ENCODE measurements at places on chromosomes 7 and 10.

DNA sequence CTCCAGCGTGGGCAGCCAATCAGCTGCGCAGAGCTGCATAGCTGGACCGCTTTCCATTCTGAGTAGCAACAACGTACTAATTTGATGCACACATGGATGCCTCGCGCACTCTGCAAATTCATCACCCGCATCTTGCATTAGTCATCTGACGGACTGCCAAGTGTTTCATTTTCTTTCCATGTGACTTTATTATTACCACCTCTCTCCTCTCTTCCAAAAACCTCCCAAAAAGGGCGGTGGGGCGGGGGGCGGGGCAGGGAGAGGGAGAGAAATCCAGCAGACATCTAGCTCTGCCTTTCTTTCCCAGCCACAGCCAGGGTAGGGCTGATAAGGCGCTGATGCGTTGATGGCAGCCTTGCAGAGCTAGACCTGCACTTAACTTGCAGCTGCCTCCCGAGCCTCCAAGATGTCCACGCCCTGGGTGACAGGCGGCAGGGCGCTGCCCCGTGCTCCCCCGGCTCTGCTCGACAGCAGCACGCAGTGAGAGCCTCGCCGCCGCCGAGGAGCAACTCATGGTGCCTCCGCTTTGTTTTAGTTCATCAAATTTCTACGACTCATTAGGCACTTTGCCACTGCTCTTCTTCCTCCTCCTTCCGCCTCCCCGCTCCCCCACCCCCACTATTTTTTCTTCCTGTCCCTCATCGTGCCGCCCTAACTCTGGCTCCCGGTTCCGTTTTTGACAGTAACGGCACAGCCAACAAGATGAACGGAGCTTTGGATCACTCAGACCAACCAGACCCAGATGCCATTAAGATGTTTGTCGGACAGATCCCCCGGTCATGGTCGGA is 147.3 kb downstream of the CELF2 start:
- peak; percentile 87 for DNase-seq

DNA sequence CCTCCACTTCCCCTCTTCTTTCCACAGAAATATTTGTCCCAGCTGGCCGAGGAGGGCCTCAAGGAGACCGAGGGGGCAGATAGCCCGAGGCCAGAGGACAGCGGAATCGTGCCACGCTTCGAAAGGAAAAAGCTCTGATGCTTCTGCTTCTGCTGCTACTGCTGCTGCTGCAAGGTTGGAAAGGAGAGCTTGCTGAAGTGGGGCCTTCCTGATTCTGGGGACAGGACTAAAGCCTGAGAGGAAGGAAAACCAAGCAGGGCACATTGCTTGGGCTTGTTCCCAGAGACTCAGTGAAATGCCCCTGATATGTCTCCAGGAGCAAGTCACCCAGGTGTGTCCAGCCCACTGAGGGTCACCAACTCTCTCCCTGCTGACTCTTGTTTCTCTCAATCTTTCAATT is 35.9 kb upstream of the PDCD4 start:
- DNase-seq = no peak

DNA sequence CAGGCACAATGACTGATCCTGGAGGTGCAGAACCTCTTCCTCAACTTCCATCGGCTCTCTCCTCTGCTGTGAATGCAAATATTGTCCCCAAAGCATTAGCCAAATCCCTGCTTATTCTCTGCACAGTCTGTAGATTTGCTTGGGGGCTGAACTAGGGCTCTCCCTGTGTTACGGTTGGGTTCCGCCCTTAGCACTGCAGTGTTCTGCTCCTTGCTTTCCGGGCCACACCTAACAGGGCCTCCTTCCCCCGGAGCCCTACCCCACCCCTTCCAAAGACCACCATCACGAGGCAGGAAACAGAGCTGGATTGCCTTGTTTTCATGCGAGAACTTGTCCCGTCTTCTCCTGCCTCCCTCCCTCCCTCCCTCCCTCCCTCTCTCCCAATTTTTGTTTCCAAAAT is 36.6 kb downstream of the SLC25A28 start:
- no peak for DNase-seq

GRCh38 chr7:96224685-96225084 is 97.2 kb downstream of the SLC25A13 start:
- no peak for DNase-seq

DNA sequence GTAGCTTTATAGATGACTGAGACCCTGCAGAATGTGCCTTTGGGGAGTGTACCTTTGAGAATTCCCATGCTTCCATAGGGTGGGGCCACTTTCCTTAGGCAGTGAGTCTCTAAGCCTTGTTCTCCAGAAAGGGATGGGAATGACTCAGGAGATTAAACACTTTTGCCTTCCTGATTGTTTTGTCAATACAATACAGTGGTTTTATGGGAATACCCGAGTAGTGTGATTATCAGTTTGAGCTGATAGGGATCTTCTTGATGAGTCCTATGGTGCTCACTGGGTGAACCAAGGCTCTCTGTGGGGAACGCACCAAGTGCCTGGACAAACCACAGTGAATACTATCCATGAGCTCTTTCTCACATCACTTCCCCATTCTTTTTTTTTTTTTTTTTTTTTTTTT is 6.3 kb downstream of the MYOF start:
- no peak for DNase-seq

DNA sequence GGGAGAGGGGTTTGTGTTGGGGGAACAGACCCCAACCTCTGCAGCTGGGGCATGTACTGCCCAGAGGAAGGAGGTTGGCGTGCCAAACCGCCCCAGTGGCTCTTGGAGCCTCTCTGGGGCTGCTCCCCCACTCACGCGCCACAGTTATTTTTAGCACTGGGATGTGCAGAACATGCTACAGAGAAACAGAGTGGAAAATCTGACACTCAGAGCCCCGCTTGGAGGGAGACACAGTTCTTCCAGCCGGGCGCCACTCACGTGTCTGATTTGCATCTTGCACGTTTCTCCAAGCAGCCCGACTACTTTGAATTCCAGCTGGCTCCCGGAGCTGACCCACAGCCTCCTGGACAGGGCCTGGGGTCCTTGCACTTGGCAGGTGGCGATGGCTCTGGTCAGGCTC is 182.0 kb downstream of the RPS24 start:
- peak; percentile 85 for DNase-seq

- no peak for DNase-seq
These were observed 52.8 kb downstream of the CHST15 start for GRCh38 chr10:124040451-124041188.

- no peak for DNase-seq
These were observed 158.3 kb downstream of the TCF7L2 start for GRCh38 chr10:113108194-113108835.

GRCh38 chr7:74082770-74083116 is 861 bp upstream of the LIMK1 start:
- no peak for DNase-seq

- DNase-seq = no peak
These were observed 28.4 kb downstream of the CPXM2 start for GRCh38 chr10:123863183-123863575.

GRCh38 chr10:5314840-5315239 is 49.9 kb upstream of the UCN3 start:
- no peak for DNase-seq

DNA sequence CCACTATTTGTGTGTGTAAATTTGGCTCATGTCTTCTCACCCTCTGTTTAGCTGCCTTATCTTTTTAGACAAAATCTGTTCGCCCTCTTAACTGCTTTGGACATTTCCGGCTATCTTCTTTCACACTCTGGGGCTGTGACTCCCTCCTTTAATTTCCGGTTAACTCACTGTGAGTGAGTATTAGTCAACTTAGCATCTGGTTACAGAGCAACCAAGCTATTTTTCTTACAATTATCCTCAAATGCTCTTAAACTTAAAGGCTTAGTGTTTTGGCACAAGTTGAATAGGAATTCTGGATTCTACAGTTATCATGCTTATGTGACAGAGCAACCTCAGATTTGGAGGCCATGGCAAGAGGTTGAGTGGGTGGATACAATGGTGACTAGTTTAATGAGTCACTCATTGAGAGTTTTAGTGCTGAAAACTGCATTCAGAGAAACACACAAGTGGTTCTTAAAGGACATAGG is 177.6 kb upstream of the SEMA3A start:
- no peak for DNase-seq

DNA sequence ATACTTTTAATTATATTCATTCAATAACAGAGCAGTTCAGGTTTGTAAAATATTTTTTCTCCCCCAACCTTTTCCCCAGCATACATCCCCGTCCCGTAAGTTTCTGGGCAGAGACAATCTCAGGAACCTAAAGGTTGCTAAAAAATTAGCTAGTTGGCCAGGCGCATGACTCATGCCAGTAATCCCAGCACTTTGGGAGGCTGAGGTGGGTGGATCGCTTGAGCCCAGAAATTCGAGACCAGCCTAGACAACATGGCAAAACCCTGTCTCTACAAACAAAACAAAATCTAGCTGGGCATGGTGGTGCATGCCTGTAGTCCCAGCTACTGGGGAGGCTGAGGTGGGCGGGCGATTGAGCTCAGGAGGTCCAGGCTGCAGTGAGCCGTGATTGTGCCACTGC is 40.2 kb downstream of the TCF7L2 start:
- no peak for DNase-seq

All from suprapubic skin (tissue), 4 donors.